Thoracic aorta (tissue), 2 donors: ENCODE measurements at places on chromosomes 12 and 14.

DNA sequence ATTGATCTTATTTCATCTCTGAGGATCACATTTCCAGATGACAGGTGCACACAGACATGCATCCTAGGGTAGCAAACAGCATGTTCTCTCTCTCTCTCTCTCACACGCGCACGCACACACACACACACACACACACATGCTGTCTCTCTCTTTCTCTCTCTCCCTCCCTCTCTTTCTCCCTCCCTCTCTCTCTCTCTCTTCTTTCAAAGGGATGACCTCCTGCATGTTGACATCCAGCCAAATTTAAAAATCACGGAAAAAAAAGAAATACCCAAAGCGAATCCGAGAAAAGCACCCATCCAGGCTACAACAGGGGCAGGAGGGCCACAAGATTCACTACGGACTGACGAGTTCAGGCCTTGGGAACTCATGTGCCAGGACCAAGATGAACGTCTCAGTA, 2.3 kb downstream of the KSR2 start:
- DNase-seq, result no peak

DNA sequence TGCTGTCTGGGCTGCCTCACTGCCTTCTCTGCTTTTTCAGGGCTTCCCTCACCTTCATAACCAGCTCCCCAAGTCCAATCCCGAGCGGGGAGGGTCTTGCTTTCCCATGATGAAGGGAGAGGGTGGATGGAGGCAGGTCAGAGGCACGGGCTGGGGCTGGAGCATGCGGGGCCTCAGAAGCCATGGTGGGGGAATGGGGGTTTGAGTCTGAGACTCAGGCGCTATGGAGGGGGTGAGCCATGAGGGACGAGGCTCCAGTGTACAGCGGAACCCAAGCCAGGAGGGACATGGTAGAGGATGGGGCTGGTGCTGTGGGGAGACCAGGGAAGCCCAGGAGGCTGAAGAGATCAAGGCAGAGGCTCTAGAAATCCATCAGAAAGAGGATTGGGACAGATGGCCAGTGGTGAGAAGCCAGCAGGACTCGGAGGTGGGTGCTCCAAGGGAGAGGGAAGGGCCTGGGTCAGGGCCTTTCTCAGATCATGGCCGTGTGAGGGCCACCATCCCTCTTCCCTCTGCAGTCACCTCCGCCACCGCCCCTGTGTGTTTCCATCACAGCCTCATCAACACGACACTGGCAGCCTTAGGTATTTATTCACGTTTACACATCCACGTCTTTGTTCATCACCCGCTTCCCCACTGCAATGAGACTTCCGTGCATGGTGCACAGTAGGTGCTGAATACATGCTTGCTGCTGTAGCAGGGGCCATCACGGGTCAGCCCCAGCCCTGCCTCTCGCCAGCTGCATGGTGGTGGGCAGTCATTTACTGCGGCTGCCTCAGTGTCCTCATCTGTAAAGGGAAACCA, 144.7 kb downstream of the ADGRD1 start:
- no peak for DNase-seq

GRCh38 chr14:95424529-95424928, 91.9 kb downstream of the SYNE3 start:
- no peak for DNase-seq

GRCh38 chr12:85260447-85260846, 19.6 kb upstream of the ALX1 start:
- no peak for DNase-seq

GRCh38 chr12:53972152-53972702, 699 bp upstream of the HOXC11 start:
- no peak for DNase-seq

- DNase-seq, result no peak
Measured at GRCh38 chr12:104712477-104712876, 245.6 kb downstream of the SLC41A2 start.

- DNase-seq, result no peak
Measured at GRCh38 chr14:61561104-61561503, 134.2 kb upstream of the HIF1A start.

GRCh38 chr14:100786131-100786530, 39.8 kb upstream of the MEG3 start:
- DNase-seq, result no peak

GRCh38 chr14:82667501-82667900, 1133.8 kb upstream of the SEL1L start:
- DNase-seq, result no peak

DNA sequence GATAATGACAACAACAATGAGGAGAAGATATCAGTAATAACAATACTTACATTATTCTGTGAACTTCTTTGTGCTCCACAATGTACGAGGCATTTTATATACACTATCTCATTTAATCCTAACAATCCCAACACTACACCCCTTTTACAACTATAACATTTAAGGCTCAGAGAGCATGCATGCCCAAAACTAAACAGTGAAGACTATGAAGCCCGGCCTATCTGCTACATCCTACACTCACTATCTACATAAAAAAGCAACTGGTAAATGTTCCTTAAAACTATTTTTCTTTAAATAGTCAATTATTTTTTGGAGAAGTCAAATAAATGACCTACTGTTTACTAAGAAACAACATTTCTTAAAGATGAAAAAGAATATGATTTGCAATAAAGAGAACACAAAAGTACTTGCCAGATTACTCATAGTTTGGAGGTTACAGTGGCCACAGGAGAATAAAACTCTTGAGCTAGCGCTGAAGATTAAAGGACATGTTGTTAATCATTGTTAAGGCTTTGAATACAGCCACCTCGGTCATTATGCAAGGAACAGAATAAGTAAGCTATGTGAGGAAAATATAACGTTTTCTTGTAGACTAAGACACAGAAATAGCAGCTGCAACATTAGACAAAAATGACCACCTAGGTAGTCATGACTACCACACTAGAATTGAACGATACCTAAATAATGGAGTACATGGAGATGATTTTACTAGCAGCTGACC, 56.7 kb downstream of the EPS8 start:
- no peak for DNase-seq

DNA sequence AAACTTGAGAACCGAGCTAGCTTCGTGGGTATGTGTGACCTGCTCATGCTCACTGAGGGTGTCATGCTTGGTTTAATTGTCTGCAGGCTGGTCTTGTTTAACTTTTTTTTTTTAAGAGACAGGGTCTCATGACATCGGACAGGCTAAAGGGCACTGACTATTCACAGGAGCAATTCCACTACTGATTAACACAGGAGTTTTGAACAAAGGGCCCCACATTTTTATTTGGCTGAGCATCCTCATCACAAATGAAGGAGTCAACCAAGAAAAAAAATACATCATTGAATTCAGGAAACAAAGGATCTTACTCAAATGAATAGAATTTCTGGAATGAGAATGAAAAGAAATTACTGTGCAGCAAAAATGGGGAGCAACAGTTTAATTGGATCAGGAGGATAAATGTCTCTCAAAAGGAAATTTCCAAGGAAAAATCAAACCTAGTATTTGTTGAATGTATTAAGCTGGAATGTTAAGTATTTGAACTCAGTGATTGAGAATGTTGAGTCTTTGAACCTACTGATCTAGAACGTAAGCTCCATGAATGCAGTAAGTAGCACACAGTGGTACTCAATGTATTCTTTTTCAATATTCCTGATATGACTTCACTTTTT, 20.8 kb upstream of the PYROXD1 start:
- no peak for DNase-seq

GRCh38 chr12:1840981-1841425, 20.6 kb downstream of the LRTM2 start:
- DNase-seq, result no peak

DNA sequence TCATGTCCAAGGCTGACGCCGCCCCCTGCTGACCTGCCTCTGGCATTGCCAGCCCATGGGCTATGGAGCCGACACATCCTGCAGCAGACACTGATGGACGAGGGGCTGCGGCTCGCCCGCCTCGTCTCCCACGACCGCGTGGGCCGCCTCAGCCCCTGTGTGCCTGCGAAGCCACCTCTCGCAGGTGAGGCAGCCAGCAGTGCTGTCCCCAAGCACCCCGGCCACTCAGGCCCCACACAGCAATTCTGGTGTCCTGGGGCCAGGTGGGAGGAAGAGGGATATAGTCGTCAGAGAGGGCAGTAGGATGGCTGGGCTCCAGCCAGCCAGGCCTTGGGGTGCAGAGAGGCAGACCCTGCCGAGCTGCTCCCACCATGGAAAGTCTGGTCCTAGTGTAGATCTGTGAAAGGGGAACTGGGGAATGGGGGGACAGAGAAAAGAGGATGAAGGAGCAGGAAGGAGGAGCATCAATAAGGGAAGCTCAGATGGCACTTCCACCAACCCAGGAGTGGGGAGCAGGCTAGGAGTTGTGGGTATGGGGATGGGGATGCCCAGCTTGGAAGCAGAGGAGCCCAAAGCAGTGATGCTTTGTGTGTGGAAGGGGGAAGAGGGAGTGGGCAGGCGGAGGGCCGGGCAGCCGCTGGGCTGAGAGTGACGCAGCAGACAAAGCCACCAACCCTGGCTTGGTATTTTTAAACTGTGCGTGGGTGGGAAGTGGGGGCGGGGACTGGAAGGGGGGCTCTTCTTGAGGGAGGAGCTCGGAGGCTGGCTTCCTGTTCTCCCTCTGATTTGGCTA, 4.7 kb downstream of the NAB2 start:
- peak; percentile 71 for DNase-seq
